Epithelial cell of umbilical artery (primary cell): ENCODE measurements at places on chromosomes 5 and 9. TPM values are rescaled to one million over a fixed set of nuclear protein-coding genes. Genes with fewer than 3 reads are reported as not detected.

Gene RORB
- total RNA-seq, result under 0.01 and 0.15 TPM in 2 replicates

Gene EIF4EBP3
- 0.32 TPM in 1 of 2 replicates, not detected in the other for total RNA-seq

Gene C9orf153
- total RNA-seq, result under 0.01 TPM in 1 of 2 replicates, not detected in the other

Gene ENTPD2
- not detected in 2 replicates for total RNA-seq

Gene DMRTA1
- 0.30 and 0.32 TPM in 2 replicates for total RNA-seq

Gene CCNO
- total RNA-seq, result 0.32 TPM in 1 of 2 replicates, not detected in the other

Gene STPG3
- not detected in 2 replicates for total RNA-seq

Gene OLFM1
- 0.65 and 2.0 TPM in 2 replicates for total RNA-seq

Gene NEURL1B
- total RNA-seq, result 0.15 and 0.32 TPM in 2 replicates

Gene ZNF618
- 10.7 and 12.5 TPM in 2 replicates for total RNA-seq

Gene PCDHA12
- total RNA-seq, result not detected in 2 replicates

Gene LOX
- total RNA-seq, result 35.4 and 48.8 TPM in 2 replicates

Gene CYLC2
- total RNA-seq, result not detected in 2 replicates

Gene BARHL1
- not detected in 2 replicates for total RNA-seq

Gene PCSK1
- 0.32 and 0.61 TPM in 2 replicates for total RNA-seq

Gene CNTLN
- total RNA-seq, result 10.4 and 10.8 TPM in 2 replicates

Gene MEIKIN
- total RNA-seq, result not detected in 2 replicates

Gene IFNA2
- total RNA-seq, result not detected in 2 replicates

Gene CCDC152
- total RNA-seq, result 1.6 and 2.9 TPM in 2 replicates

Gene C1QTNF2
- 0.15 TPM in 1 of 2 replicates, not detected in the other for total RNA-seq

Gene RAPGEF6
- total RNA-seq, result 14.0 and 16.4 TPM in 2 replicates

Gene PCDHGA6
- total RNA-seq, result 0.76 and 0.97 TPM in 2 replicates

Gene IL3
- total RNA-seq, result not detected in 2 replicates

Gene PRSS3
- 15.6 and 29.9 TPM in 2 replicates for total RNA-seq

Gene PTPRD
- 4.9 and 11.4 TPM in 2 replicates for total RNA-seq

Gene ZNF608
- total RNA-seq, result 3.2 and 12.2 TPM in 2 replicates

Gene OCLN
- total RNA-seq, result 12.3 and 29.0 TPM in 2 replicates

Gene OXCT1
- total RNA-seq, result 33.1 and 40.3 TPM in 2 replicates

Gene PTPDC1
- 5.9 and 7.1 TPM in 2 replicates for total RNA-seq

Gene DDX4
- total RNA-seq, result not detected in 2 replicates

Gene LCN2
- not detected in 2 replicates for total RNA-seq

Gene THBS4
- under 0.01 TPM in 1 of 2 replicates, not detected in the other for total RNA-seq

Gene IL13
- total RNA-seq, result not detected in 2 replicates

Gene FBXL7
- 4.0 and 5.2 TPM in 2 replicates for total RNA-seq

Gene OTULINL
- under 0.01 and 0.15 TPM in 2 replicates for total RNA-seq

Gene RIGI
- 20.1 and 128 TPM in 2 replicates for total RNA-seq

Gene EFNA5
- total RNA-seq, result 15.0 and 25.7 TPM in 2 replicates

Gene EDIL3
- total RNA-seq, result 47.0 and 47.4 TPM in 2 replicates

Gene ZNF462
- total RNA-seq, result under 0.01 and 0.46 TPM in 2 replicates

Gene IQGAP2
- 10.7 and 10.8 TPM in 2 replicates for total RNA-seq

Gene NOXA1
- 0.46 and 0.65 TPM in 2 replicates for total RNA-seq

Gene GABRA6
- total RNA-seq, result not detected in 2 replicates

Gene FGD3
- total RNA-seq, result not detected in 2 replicates
